ENCODE measurements at places on chromosomes 13 and 19. TPM values are rescaled to one million over a fixed set of nuclear protein-coding genes. Genes with fewer than 3 reads are reported as not detected.
A peak's percentile ranks its signal among the peaks of the same experiment; 100 is the strongest.

DNA sequence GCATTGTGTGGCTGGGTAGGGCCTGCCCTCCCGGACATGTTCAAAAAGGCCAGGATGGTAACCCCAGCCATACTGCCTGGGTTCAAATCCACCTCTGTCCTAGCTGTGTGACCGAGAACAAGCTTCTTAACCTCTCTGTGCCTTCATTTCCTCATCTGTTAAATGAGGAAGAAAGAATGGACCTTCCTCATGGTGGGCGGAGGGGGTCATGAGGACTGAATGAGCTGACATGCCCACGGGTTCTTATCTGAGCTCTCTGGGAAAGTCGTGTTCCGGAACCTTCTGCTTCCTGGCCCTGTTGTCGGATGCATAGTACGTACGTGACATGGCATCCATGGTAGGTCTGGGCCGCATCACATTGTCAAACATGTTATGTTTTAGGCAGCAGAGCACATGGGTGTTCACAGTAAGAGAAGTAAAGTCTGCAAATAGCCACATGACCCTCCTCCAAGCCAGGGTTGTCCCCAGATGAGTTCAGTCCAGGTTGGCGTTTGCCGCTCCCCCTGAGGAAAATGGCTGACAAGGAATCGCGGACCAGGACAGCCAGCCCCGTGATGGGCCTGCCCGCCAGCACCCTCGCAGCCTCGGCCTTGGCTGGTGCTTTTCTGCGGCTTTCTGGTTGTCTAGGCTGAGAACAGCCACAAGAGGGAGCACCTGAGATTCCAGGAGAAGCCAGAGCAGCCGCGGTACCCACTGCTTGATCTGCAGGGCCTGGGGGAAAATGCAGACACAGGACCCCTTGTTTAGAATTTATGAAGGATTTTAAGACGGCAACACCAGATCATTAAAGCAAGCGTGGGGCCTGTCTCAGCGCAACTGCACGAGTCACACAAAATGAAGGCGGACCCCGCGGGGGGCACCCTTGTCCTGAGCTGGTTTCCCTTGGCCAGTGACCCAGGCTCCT lies 2.4 kb upstream of the NTN5 start:
- no peaks in the 10 kb centered on the region for H3K36me3 ChIP-seq
- H3K4me1 ChIP-seq: peaks cover 4% of the 10 kb centered on the region
- H3K4me3 ChIP-seq: no peak overlapping the region
- no peak overlapping the region for H3K27ac ChIP-seq

- H3K27ac ChIP-seq: peak overlapping the region; percentile 88
- peaks cover 37% of the 10 kb centered on the region for H3K4me1 ChIP-seq
- no peaks in the 10 kb centered on the region for H3K27me3 ChIP-seq
Measured at GRCh38 chr19:2239771-2240770, 3.4 kb downstream of the SF3A2 start.

DNA sequence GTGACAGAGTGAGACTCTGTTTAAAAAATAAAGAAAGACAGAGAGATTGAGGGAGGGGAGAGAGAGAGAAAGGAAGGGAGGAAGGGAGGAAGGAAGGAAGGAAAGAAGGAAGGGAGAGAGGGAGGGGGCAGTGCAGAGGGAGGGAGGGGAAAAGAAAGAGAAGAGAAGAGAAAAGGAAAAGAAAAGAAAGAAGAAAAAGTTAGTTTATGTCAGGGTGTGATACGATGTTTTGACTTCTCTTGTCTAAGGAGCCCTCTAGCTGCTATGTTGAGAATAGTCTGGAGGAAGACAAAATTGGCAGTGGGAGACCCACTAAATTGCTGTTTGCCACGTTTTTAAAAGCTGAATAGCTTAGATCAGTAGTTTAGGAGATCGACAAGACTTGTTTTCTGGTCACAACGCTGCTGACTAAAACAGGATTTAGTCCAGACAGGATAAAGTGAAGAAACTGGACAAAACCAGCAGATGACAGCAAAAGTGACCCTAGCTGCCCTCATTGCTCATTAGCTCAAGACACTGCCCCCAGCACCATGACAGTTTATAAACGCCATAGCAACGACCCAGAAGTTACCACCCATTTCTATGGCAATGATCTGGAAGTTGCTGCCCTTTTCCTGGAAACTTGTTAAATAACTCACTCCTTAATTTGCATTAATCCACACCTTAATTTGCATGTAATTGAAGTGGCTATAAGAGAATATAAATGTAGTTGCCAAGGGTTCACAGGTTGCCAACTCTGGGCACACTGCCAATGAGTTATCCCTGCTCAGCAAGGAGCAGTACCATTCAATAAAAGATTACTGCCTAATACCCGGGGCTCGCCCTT lies 11.1 kb downstream of the TEX101 start:
- H3K4me3 ChIP-seq: no peak overlapping the region
- H3K27me3 ChIP-seq: no peaks in the 10 kb centered on the region
- H3K4me1 ChIP-seq: peaks cover 6% of the 10 kb centered on the region

DNA sequence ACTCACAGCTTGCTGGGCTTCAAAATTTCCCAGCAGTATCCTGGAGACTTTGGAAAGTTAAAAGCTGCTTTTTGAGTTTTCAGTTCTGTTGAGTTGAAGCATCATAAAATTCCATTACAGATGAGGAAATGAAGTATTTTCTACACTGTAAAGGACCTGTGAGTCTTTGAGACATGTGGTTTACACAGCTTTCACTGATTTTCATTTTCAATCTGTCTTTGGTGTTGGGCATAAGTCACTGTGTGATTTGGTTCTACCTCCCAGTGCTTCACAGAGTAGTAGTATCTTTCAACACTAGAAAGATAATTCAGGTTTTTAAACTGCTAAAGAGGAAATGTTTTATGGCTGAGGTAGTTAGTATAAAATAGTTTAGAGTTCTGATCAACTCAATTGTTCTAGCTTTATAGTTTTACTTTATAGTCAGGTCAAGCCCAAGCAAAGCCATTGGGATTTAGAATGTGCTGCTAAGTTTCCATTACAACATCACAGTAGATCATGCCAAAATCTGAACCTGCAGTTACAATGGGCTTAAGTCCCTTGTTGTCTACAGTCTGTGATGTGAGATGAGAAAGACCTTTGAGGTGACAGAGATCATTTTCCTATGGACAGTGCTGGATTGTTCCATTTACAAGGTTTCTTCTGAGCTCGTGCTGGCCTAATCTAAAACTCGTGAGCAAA lies 161.6 kb downstream of the FLT1 start:
- no peak overlapping the region for H3K27ac ChIP-seq
- H3K36me3 ChIP-seq: no peaks in the 10 kb centered on the region
- H3K4me3 ChIP-seq: no peak overlapping the region
- peaks cover 26% of the 10 kb centered on the region for H3K4me1 ChIP-seq

GRCh38 chr13:103883164-103883563 lies 816.9 kb upstream of the SLC10A2 start:
- DNase-seq: peak; percentile 76
- no peaks in the 10 kb centered on the region for H3K36me3 ChIP-seq
- H3K27ac ChIP-seq: no peak overlapping the region
- H3K4me1 ChIP-seq: no peaks in the 10 kb centered on the region
- no peak overlapping the region for H3K4me3 ChIP-seq

GRCh38 chr19:30896554-30896953 lies 452.7 kb downstream of the TSHZ3 start:
- no peak overlapping the region for H3K27ac ChIP-seq
- no peaks in the 10 kb centered on the region for H3K36me3 ChIP-seq
- no peak overlapping the region for H3K4me3 ChIP-seq
- no peak for DNase-seq
- H3K4me1 ChIP-seq: no peaks in the 10 kb centered on the region
- H3K27me3 ChIP-seq: no peaks in the 10 kb centered on the region

Gene ATG4D
- total RNA-seq: 57.1 TPM

GRCh38 chr13:79749566-79749965 lies 268.6 kb downstream of the NDFIP2 start:
- H3K27me3 ChIP-seq: no peaks in the 10 kb centered on the region
- no peak overlapping the region for H3K4me3 ChIP-seq
- H3K36me3 ChIP-seq: no peaks in the 10 kb centered on the region
- DNase-seq: no peak
- peak overlapping the region; percentile 57 for H3K27ac ChIP-seq

Gene RFX2
- 11.8 TPM for total RNA-seq

DNA sequence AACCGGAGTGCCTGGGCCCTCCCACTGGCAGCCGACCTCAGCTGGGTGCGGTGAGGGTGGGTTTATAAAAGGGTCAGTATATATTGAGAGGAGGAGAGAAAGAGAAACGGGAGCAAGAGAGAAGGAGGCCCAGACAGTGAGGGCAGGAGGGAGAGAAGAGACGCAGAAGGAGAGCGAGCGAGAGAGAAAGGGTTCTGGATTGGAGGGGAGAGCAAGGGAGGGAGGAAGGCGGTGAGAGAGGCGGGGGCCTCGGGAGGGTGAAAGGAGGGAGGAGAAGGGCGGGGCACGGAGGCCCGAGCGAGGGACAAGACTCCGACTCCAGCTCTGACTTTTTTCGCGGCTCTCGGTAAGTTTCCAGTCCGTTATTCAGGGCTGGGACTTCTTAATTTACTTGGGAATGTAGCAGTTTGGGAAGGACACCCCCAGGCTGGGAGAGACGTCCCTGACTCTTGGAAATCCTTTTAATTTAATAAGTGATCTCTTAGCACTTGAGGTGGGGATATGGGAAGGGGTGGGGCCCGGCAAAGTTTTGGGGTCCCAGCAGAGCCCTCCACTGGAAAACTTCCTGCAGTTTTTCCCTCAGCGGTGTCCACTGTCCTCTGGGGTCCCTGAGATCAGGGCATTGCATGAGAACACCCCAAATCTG lies at the start of gene EMP3:
Gene EMP3, plus strand, starts transcription at position 288 of the 646 bp plus-strand sequence. CDS start 1,293 bp downstream, outside the sequence.
- H3K4me1 ChIP-seq: peaks cover 40% of the 10 kb centered on the region
- DNase-seq: peak; percentile 94
- H3K27me3 ChIP-seq: no peaks in the 10 kb centered on the region
- H3K36me3 ChIP-seq: peaks cover 29% of the 10 kb centered on the region
- H3K27ac ChIP-seq: peak within 1 kb of the TSS; percentile 92

Gene MEIOSIN
- total RNA-seq: not detected

DNA sequence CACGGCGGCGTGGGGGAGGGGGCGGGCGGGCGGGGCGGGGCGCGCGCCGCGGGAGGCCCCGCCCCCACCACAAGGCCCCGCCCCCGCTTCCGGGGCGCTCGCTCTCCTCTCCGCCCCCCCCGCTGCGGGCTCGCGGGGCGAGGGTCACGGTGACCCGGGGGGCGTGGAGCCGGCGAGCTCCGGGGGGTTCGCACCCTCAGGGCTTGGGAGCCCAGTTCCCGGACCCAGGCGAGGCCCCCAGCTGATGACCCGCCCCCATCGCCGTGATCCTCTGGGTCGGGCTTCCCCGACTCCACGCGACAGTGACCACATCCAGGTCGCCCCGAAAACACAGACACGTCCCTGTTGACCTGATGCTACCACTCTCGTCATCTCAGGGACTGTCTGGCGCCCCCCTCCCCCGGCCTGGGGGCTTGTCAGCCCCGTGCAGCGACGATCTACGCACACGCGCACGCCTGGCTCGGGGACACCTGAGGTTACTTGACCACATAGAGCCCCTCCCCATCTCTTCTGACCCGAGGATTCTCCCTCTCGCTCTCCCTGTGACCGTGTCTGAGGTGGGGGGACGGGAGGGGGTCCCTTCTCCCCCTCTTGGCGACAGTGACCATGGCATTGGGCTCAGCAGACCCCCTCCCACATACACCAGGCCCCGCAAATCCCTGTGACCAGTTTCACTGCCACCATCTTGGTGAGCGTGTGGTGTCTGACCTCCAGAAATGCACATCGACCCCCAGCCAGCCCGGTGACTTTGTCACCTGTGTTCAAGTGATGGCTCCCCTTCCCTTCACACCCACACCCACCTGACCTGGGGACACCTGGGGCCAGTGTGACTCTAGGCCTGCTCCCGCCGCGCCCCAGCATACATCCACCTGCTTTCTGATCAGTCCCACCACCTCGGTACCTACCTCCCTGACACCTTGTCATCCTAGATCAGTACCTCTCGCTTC lies 670 bp downstream of the MAP2K7 start:
- H3K27me3 ChIP-seq: no peaks in the 10 kb centered on the region
- H3K4me1 ChIP-seq: peaks cover 13% of the 10 kb centered on the region
- H3K36me3 ChIP-seq: peaks cover 8% of the 10 kb centered on the region

DNA sequence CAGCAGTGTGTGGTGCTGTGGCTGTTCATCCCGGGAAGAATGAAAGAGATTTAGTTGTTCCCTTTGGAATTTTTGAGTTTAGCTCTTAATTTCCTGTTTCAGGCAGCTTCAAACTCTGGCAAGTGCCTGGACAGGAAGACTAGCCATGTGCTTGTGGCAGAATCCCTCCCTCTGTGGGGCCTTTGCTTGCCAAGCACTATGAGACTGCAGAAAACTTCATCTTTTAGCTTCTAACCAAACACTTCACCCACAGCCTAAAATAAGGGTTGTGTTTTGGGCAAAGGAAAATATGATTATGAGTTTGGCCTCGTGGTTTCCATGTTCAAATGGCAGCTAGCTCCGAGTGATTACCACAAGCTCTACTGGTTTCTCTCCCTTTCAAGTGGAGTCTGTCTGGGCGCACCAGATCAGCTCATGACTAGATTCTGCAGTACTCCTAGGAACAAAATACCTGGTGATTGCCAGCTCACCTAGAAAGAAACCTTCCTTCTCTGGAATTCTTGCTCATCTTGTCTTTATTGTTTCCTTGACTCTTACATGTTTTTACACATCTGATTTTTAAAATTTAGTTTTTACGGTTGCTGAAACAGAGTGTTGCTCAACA lies 707.5 kb downstream of the SLITRK6 start:
- H3K36me3 ChIP-seq: no peaks in the 10 kb centered on the region
- no peak for DNase-seq
- H3K4me1 ChIP-seq: no peaks in the 10 kb centered on the region
- no peak overlapping the region for H3K27ac ChIP-seq
- no peak overlapping the region for H3K4me3 ChIP-seq

Gene IL4I1
- 1.3 TPM for total RNA-seq

DNA sequence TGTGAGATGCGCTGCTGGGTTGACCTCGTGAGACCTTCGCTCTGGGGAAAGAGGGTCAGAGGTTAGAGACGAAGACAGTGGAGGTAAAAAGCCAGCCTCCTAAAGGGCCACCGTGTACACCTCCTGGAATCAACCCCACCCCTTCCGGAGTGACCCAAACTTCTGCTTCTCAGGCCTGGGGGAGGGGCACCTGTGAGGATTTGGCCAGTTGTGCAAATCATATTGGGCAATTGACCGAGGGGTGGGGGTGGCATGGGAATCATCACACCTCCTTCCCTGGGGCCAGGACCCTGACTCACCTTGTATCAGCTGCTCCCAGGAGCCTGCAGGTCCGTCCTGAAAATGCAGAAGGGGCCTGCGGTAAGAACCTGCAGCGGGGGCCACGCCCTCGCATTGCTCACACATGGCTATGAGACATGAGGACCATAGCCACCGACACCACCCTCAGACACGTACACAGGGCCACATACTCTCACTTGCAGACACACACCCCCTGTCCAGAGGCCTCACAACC lies 2.8 kb downstream of the TNFSF14 start:
- H3K4me1 ChIP-seq: no peaks in the 10 kb centered on the region
- H3K36me3 ChIP-seq: no peaks in the 10 kb centered on the region
- H3K4me3 ChIP-seq: no peak overlapping the region
- no peak overlapping the region for H3K27ac ChIP-seq

GRCh38 chr19:19335408-19336158 lies 15.0 kb downstream of the MAU2 start:
- no peak overlapping the region for H3K4me3 ChIP-seq
- no peaks in the 10 kb centered on the region for H3K4me1 ChIP-seq
- H3K27ac ChIP-seq: no peak overlapping the region

DNA sequence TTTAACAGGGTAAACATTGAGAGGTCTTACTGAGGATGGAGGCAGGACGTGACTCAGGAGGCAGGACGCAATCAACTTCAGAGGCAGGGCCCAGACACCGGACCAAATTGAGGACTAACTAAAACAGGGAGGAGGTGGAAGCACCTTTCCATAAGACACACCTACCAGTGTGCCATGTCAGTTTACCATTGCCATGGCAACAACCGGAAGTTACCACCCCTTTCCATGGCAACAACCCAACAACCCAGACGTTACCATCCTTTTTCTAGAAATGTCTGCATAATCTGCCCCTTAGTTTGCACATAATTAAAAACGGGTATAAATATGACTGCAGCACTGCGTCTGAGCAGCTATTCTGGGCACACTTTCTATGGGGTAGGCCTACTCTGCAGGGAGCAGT lies 53.5 kb upstream of the SOX21 start:
- peaks cover 7% of the 10 kb centered on the region for H3K27me3 ChIP-seq
- H3K36me3 ChIP-seq: no peaks in the 10 kb centered on the region
- no peak for DNase-seq
- no peak overlapping the region for H3K4me3 ChIP-seq

Measured in A673 (cell line).